ENCODE measurements at places on chromosomes 11 and 22.

- no peak for DNase-seq
These were observed 34.1 kb upstream of the CRTAM start for GRCh38 chr11:122804161-122804560.

DNA sequence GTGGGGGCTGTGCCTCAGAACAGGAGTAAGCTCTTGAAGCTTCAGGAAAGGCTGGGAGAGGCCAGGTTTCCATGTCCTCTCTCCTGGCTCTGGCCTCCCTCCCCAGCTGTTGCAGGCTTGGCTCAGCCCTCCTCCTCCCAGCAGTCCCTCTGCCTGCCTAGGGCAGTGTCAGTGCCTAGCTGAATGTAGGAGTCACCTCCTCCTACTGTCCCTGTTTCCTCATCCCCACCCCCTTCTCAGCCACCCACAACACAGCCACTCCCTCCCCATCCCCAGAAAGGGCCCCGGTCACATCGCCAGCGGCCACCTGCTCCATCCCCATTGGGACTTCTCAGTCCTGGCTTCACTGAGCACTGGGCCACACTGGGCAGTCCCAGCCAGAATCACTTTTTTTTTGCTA lies 2.9 kb upstream of the FBLN1 start:
- no peak for DNase-seq

DNA sequence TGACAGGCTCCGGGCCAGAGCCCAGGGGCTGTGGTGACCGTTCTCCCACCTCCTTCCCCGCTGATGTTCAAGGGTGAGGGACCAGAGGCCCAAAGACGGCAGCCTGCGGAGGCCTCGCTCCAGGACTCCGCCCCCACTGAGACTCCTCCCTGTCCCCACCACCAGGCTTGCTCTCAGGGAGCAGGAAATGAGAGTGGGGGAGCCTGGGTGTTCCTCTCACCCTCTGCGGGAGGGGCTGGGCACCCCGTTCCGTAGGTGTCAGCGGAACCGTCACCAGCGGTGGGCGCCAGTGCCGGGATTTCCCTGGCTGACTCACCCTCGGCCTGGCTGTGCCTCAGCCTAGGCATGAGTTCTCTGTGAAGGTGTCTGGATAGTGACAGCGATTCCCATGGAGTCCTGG lies 15.7 kb downstream of the DAGLA start:
- DNase-seq = peak; percentile 79

GRCh38 chr11:44753961-44754645 lies 27.3 kb downstream of the TSPAN18 start:
- no peak for DNase-seq

GRCh38 chr11:130908770-130909625 lies 7.3 kb downstream of the SNX19 start:
- no peak for DNase-seq

DNA sequence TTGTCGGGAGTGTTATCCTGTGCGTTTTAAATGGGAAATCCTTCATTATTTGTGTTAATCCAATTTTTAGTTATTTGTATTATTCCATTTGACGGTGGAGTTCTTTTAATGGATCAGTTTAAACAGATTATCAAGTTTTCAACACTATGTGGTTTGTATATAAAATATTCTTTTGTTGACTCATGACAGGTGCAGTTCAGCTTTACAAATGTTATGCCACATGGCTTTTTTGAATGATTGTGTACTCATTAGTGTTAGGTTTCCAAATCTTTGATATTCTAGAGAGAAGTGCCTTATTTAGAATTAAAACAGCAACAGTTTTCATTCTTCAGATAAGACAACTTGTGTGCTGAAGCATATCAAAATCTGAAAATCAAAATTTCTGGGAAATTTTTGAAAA lies 2.4 kb downstream of the JAM3 start:
- no peak for DNase-seq

DNA sequence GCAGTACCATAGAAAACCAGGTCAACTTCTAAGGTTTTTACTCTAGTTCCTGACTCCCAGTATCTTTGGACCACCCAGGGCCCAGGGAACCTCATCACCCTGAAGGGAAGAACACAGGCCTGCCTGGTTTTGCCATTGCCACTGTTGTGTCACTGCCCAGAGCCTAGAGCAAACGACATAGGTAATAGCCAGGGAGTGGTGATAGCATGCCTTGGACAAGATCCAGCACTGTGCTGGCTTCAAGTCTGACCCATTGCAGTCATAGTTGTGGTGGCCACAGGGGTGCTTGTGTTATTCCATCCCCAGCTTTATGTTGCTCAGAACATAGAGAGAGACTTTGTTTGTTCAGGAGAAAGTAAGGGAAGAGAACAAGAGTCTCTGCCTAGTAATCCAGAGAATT lies 2310.2 kb downstream of the LRRC4C start:
- no peak for DNase-seq

DNA sequence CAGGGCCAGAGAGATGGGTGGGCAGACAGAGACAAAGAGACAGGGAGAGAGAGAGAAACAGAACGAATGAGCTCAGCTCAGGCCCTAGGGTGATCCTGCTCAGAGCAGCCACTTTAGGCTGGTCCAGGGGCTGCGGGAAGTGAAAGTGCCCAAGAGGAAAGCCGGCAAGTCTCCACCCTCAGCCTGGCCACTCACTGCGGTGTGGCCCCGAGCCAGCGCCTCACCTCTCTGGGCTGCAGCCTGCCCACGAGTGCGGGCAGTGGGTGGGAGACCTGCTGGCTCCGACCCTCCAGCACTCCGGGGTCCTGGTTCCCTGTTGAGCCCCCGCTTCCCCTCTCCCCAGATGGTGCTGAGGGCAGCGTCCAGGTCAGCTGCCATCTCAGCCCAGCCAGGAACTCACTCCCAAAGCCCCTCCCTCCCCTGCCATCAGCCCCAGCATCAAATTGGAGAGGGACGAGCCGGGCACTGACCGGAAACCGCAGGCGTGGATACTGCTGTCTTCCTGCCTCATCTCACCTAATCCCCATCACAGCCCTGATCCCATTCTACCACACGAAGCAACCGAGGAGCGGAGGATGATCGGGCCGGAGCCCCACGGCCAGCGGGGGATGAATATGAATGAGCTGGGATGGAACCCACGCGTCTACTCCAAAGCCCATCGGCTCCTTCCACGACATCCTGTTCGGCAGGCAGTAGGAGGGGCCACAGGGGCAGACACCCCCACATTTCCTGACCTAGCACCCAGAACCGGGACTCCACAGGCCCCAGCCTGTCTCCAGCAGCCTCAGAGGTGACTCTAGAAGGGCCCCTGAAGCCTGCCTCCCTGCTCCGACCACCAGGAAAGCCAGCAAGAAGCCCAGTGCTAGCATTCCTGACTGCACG lies 16.9 kb downstream of the ELFN2 start:
- DNase-seq = no peak

GRCh38 chr22:25350551-25350971 lies 131.1 kb downstream of the CRYBB2 start:
- DNase-seq = no peak

- DNase-seq = no peak
These were observed 1.7 kb upstream of the GAB2 start for GRCh38 chr11:78419327-78419726.

- DNase-seq = no peak
These were observed 89.1 kb downstream of the SWAP70 start for GRCh38 chr11:9753021-9753420.

DNA sequence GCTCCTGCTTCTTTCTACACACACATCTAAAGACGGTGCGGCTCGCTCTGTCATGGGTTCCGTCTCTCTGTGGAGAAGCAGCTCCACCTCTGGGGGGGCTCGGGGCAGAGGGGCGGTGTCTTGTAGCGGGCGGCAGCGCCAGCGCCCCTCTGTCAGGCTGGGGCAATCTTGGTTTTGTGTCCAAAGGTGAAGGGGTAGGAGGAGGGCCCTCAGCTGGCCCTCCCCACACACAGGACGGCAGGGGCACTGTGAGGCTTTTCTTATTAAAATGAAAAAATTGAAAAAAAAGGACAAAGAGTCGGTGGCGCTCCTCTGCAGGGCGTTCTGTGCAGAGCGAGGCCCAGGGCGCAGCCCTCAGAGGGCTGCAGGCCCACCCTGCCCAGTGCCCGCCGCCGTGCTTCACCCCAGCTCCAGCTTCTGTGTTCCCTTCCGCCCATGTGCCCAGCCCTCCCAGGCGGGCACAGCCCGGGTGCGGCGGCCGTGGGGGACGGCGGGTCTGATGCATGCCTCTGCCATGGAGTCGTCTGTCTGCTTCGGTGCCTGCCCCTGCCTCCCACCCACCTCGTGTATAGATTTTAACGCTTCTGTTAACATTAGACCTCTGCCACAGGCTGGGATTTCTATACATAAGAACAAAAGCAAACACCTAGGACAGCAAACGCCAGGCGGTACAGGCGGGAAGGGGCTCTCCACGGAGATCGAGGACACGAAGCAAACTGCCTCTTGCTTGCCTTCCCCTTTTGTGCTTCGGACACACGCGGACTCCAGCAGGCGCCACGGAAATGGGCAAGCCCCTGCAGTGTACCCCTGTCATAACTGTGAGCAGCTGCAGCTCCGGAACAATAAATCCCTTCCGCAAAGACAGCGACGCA lies 24.5 kb downstream of the MOB2 start:
- DNase-seq = no peak

GRCh38 chr11:130827451-130828377 lies 88.6 kb downstream of the SNX19 start:
- no peak for DNase-seq

- no peak for DNase-seq
These were observed 39.0 kb downstream of the QSER1 start for GRCh38 chr11:32931606-32932005.

GRCh38 chr11:26078231-26078821 lies 253.6 kb upstream of the ANO3 start:
- no peak for DNase-seq

DNA sequence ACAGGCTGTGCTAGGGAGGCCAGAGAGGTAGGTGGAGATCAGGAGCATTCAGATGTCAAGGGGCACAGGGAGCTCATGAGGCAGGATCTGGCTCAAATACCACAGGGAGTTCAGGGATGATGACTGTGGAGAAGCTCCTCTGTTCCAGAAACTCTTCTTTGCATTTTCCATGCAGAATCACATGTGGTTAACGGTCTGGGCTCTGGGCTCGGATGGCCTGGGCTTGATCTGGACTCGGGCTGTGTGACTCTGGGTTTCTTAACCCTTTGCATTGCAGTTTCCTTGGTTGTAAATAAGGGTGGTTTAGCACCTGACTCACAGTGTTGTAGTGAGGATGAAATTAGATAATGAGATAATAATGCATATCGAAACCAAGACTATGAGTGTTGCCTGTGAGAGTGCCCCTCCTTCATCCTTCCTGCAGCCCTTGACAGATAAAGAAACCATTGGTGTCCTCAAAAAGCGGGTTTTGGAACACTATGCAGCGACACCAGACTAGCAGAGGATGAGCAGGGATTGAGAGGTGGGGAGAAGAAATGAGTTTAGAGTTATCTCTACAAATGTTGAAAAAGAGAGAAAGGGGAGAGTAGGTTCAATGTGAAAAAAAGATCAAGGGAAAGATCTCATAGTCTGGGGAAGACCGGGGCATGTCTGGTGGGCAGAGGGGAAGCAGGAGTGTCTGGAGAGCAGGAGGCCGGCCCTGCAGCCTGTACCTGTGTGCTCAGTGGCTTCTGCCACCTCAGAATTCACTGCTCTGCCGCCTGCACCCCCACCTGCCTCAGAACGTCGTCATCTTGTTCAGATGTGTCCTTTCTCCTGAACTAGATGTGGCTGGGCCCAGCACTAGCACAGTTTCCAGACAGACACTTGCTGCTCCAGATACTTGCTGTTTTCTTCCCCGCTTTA lies 197.8 kb upstream of the SORL1-AS1 start:
- DNase-seq = no peak

DNA sequence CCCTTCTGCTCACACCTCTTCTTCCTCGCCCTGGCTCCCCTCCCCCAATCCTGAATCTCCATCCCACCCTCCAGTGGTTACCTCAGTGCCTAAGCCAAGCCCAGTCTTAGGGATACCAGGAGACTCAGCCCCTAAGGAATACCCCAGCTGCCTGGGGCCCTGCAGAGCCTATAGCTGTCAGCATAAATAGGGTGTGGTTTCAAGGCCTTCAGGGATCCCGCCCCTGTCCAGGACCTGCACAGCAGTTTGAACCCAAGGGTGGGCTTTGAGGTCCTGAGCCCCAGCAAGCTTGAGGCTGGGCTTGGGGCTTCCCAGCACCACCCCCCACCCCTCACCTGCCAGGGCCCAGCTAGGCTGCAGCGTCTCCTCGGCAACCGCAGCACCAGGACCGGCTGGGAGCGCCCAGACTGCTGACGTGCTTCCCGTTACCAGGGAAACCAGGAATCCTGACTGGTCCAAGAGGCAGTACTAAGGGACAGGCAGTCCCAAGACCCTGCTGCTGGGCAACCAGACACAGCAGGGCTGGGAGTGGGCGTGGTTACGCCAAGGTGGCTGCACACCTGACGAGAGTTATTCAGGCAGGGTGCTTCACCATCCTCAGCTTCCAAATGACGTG lies 13.7 kb downstream of the APBB1 start:
- no peak for DNase-seq

DNA sequence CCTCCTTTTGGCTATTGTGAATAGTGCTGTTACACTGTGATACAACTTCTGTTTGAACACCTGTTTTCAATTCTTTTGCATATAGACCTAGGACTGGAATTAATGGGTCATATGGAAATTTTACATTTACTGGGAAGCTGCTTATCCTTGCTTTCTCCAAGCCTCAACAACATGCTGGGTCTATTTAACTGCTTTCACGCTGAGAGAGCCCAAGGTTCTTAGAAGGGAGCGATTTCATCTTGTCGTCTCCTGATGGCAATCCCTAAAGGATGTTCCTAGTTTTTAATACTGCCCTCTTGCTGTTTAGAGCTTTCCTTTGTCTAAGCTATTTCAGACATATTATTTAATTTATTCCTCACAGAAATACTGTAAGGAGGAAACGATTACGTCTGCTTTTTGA lies 15.5 kb downstream of the IRAG1 start:
- DNase-seq = no peak

- DNase-seq = no peak
These were observed 176.7 kb downstream of the SWAP70 start for GRCh38 chr11:9840460-9841004.

GRCh38 chr11:108983636-108984420 lies 319.0 kb downstream of the DDX10 start:
- DNase-seq = no peak

GRCh38 chr11:118216621-118217481 lies 8.0 kb downstream of the JAML start:
- DNase-seq = peak; percentile 37

DNA sequence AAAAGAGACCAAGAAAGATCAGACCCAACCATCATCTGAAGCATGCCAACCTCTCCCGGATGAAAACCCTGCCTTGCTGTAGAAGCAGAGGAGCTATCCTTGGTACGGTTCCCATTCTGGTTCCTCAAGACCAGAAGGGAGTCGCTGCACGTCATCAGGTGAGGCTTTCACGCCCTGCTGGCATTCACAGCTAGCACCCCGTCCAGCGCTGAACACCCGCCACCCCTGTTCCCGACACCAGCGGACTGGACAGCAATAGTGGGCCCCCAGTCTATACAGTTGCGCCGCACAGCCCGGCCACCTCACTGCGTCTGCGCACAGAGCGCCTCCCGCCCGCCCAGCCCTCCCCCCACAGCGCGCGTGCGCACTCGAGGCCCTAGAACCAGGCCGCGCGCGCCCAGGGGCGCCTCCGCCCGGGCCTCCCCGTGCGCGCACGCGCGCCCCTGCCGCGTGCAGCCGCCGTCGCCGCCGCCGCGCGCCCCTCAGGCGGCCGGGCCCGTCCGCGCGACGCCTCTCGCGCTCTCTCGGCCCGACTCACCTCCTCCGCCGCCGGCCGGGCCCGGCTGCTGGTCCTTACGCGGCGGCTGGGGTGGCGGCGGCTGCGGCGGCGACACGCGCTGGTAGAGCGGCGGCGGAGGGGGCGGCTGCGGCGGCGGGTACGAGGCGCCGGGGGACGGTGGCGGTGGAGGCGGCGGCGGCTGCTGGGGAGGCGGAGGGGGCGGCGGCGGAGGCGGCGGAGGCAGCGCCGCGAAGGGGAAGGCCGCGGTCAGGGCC lies 706 bp downstream of the SF1 start:
- DNase-seq = peak; percentile 63
